ENCODE measurements at places on chromosomes 11 and 22.

DNA sequence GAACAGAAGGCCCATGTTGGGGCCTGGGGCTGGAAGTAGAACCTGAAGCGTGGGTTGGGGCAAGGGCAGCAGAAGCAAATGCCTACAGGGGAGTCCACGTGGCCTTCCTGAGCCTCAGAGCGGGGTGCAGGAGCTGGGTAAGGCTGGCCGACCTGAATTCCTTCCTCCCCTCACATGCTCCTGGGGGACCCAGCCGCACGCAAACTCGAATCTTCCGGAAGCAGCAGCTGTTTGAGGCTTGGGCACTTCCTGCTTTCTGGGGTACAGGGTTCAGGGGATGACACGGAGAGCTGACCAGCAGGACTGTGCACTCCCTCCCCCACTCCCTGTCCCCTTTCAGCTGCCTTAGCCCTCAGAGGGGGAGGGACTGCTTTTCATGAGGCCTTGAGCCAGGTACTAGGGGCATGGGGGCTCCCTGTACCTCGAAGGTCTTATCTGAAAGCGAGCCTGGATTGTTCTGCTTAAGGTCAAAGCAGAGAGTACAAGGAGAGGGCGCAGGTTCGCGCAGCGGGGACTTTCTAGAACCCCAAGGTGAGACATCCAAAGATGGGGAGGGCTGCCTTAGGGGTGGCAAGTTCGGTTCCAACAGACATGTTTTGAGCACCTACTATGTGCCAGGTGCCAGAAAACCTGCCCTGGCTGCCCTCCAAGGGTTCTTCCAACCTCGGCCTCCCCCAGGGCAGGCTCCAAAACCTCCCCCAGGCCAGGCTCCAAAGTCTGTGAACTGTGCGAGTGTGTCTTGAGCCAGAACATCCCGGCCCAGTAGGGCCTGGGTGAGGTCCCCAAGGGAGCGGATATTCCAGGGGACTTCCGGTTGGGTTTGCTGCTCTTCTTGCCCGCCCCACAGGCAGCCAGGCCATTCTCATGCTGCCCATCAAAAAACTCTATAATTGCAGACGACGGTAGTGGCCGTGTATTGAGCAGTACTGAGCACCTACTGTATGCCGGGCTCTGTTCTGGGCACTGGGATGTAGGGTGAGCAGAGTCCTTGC is 1.7 kb downstream of the NCF4 start:
- no peak for DNase-seq

DNA sequence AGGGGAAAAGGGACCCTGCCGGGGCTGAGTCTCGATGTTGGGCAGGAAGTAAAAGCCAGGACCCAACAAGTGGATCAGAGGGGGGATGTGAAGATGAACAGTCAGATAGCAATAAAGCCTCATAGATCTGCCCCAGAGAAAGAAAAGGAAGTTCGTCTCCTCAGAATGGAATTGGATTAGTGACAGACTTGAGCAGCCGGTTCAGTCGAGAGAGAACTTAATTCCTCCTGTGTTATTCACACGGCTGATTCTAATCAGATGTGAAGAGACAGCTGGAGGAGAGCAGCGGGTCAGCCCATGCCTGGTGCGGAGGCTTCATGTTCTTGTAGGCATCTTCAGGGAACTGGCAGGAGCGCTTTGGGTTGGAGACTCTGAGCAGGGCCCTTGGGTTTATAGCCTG is 29.3 kb upstream of the CABP7 start:
- DNase-seq, result no peak

GRCh38 chr11:61912530-61912898 is 4.9 kb downstream of the RAB3IL1 start:
- DNase-seq, result no peak

DNA sequence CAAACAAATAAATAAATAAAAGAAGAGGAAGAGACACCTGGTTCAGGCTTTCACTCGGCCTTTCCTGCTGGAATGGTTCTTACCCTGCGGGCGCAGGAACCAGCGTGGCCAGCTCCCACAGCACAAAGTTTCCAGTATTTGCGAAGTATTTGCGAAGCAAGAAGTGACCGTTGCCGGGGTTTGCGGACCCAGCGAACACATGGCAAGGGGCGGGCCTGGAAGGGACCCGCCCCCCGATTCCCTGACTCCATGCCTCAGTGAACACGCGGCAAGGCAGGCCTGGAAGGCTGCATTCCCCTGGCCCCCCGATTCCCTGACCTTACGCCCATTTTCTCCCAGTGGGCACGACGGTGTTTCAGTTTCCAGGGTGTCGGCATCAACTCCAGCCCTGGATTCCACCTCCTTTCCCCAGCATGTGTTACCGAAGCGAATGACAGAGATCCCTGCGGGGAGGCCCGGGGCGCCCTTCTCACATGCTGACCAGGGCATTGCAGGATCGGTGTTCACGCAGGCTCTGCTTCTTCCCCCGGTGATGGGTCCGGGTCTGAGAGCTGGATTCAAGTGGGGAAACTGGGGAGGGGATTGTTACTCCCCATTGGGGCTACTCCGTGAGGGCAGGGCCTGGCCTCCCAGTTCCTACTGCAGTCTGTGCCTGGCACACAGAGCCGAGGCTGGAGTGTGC is 102.8 kb downstream of the MPPED1 start:
- no peak for DNase-seq

DNA sequence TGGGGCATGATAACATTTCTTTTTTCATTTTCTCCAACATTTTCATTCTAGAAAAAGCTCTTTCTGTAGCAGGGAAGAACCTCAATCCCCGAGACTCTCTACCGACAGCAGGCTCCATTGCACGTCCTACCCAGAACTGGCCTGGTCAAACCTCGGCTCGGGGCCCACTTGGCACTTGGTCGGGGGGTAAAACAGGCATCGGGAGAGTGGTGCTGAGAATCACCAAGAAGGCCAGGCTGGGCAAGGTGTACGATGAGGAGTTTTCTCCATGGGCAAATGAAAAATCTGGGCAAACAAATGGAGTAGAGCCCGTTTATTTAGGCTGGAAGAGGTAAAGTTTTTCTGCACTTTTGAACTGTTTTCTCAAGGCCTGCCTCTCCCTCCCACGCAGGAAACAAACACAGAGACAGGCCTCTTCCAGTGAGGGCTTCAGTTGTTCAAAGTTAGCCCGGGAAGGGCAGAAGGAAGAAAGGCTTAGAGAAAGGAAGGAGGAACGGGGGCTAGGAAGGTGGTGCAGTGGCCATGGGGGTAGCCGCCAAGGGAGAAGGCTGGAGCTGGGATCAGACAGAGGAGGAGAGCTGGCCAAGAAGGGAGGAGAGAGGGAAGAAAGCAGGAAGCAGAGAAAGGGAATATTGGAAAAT is 87.6 kb downstream of the ETS1 start:
- DNase-seq, result no peak

DNA sequence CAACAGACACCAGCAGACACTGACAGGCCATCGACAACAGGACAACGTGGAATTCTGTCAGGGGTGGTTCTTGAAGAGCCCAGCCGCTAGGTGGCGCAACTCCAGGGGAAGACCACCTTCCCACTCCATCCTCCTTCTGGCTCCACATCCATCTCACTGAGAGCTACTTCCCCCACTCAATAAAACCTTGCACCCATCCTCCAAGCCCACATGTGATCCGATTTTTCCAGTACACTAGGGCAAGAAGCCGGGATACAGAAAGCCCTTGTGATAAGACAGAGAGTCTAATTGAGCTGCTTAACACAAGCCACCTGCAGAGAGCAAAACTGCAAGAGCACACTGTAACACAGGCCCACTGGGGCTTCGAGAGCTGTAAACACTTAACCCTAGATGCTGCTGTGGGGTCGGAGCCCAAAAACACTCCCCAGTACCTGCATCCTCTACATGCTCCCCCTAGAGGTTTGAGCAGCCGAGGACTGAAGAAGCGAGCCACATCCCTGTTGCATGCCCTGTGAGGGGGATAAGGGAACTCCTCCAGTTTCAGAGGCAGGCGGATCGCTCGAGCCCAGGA is 11.5 kb upstream of the RAB39A start:
- no peak for DNase-seq

DNA sequence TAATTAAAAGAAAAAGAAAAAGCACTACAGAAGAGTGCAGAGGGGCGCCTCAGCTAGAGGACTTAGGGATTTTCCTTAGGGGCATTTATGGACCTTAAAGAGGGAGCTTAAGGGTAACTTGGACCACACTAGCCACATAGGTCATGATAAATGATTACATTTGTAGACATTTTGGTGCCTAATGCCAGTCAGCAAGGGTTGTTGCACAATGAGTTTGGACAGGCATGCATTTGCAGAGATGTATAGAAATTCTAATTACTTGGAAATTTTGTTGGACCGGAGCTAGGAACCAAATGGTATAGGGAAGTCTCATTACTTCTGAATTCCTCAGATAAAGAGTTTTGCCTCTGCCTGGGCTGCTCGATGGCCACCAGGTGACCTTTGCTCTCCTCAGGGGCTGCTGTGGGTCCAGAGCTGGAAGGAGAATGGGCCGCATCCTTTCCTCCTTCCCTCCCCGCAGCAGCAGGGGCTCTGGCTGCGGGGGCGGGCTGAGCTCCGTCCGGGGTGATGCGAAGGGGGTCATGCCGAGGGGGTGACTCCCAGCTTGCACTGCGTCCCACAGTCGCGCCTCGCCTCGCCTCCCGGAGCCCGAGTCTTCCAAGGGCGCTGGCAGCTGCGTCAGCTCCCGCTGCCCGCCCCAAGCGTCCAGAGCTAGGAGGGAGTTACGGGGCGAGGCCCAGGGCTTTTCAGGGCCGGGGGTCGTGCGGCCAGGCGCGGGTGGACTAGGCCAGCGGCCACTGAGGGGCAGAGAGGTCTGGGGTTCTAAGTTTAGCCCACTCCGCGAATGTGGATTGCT is 20.3 kb upstream of the MALAT1 start:
- DNase-seq, result no peak

DNA sequence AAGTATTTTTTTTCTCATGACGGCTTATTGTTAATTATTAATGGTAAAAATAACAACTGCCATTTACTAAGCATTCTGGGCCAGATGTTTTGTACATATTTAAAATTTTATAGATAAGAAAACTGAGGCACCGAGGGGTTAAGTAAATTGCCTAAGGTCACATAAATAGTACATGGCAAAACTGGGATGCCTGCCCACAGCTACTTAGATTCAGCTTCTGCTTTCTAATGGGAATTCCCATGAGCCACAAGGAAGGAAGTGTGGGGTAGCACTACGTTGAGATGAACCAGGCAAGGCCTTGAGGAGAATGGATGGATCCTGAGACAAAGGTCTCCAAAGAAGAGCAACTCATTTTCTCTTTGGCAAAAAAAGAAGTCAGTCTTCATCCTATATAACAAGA is 11.9 kb upstream of the PHF21A start:
- no peak for DNase-seq

- DNase-seq, result no peak
Observed at GRCh38 chr11:35491231-35491871, 34.1 kb downstream of the PAMR1 start.

DNA sequence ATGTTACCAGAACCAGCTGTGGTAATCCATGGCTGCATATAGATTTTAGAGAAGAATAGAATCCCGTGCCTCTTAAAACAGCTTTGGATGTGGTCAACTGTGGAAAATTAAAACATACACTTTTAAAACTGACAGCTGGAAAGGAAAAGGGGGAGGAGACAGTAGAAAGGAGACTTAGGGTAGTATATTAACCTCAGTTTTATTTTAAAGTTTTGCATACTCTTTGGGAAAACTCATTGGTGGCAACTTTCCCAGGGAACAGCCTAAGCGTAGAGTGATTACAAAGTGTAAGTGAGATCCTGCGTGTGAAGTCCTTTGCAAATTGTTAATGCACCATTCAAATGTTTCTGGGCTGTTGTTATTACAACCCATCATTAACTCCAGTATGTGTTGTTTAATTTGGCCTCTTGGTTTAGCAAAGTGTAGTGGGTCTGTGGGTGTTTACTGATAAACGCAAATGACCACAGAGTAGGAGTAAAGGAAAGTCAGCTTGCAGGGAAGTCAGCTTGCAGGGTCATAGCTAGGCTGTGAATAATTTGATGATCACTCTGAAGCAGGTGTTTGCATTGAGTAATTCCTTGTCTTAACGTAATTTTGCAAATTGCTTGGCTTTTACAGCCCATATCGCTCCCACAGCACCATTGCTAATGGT is 88.0 kb upstream of the DBX1 start:
- DNase-seq, result no peak

GRCh38 chr11:68454767-68455166 is 5.8 kb upstream of the PPP6R3 start:
- DNase-seq, result no peak

- DNase-seq, result no peak
Observed at GRCh38 chr11:127042445-127042844, 41.9 kb upstream of the KIRREL3 start.

- DNase-seq, result no peak
Observed at GRCh38 chr11:94781837-94782236, 13.7 kb downstream of the AMOTL1 start.

DNA sequence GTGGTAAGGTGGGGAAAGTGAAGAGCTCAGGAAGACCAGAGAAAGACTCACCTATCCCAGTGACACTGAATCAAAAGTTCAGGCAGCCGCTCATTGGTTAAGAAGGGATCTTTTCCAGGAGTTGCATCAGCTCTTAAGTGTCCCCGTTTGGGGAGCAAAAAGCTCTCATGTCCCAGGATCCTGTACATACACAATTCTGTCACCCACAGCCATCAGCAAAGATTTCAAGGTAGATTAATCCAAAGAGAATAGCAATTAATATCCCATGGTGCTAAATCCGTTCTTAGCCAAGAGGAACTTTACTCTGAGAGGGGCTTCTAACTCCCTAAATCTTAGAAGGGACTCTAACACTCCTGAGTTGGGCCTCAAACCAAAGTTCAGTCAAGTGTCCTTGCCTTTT is 19.3 kb downstream of the FOLR3 start:
- DNase-seq, result no peak

- DNase-seq, result no peak
Observed at GRCh38 chr11:7606496-7606895, 66.8 kb downstream of the CYB5R2 start.

DNA sequence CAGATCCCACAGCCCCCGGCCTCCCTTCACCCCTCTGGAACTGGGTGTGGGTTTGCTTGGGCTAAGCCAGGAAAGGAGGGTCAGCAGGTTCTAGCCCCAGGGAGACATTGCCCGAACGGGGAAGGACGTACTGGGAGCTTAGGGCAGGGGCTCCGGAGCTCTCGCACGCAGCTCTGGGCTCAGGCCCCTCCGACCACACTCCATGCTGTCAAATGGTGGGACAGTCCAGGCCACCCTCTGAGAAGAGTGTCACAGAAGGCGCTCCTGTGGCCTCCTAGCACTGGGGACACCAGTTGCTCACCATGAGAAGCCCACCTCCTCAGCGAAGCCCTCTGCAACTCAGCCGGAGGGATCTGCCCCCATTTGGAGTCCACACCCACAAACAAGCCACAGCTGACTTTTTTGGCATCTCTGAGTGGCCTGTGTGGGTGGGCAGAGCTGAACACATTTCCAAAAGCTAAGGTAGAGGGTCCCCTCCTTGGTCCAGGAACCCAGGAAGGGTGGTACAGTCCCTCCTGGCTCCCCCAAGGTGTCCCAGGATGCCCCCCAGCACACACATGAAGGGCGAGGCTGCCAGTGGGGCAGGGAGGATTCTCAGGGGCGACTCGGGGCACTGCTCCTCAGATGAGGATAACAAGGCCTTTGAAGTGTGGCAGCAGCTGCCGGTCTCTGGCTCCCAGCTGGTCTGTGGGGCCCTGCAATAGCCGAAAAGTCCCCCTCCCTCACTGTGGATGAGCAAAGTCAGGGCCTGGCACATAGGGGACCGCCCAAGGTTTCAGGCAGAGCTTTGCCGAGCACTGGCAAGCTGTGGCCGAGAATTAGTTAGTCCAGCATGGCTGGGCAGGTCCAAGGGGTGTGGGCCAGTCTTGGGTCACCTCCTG is 13.0 kb upstream of the TEF start:
- no peak for DNase-seq
